ENCODE measurements at places on chromosomes 16 and 17.

DNA sequence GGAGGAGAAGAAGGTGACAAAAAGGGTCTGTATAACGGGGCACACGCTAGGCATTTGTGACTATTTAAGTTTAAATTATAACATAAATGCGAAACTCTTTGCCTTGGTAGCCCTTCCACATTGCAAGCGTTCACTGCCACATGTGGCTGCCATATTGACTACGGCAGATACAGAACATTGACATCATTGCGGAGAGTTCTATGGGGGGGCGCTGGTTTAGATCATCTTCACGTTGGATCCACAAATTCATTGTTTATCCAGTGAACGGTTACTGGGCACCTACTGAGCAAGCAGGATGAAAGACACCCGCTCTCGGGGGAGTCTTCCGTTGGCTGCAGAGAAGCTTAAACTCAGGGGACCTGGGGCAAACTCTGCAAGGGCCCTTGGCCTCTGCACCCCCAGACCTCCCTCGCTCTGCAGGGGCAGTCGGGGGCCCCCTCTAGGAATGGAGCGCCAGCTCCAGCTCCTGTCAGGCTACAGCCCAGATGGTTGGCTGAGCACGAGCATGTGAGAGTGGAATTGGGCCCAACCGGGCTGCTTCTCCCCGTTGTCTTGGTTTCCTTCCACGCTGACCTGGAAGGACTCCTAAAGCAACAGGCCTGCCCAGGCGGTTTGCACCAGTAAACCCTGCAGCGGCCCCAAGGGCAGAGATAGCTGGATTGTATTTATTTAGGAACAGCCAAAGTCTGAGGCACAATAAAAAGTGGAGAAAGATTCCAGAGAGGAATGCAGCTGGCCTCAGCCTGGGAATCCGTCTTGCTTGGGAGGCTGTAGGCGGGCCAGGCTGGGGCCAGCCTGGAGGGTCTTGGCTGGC, 172.2 kb downstream of the SEC14L1 start:
- DNase-seq, result no peak

DNA sequence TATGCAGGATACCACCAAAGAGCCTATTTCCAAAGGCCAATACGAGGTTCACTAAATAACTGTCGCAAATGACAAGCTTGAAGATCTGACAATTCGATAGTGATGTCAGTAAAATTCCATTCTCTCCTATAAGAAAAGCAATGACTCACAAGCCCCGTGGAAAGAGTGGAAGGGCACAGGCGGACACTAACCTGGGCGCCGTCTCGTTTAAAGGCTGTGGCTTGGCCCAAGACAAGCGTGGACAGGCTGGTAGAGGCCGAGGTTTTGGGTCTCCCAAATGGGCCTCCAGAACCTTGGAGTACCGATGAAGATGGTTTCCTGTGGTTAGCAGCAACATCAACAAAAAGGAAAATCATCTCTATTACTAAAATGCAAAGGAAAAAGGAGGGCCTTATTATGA, 16.5 kb upstream of the SLC38A8 start:
- DNase-seq, result no peak

DNA sequence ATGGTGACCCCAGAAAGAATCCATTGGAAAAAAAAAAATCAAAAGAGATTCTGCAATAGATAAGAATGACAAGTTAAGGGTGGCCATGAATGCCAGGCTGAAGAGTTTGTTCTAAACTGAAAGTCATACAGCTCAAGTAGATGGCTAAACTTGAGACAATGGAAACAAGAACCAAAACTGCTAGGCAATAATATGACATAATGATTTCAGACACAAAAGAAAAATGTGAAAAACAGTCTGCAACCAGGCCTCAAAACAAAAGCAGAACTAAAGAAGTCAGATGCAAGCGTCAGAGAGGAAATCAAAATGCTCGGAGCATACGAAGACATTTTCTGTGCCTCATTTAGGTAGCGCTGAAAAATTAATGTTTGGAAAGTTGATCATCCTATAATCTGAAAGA, 54.4 kb upstream of the YPEL2 start:
- no peak for DNase-seq

DNA sequence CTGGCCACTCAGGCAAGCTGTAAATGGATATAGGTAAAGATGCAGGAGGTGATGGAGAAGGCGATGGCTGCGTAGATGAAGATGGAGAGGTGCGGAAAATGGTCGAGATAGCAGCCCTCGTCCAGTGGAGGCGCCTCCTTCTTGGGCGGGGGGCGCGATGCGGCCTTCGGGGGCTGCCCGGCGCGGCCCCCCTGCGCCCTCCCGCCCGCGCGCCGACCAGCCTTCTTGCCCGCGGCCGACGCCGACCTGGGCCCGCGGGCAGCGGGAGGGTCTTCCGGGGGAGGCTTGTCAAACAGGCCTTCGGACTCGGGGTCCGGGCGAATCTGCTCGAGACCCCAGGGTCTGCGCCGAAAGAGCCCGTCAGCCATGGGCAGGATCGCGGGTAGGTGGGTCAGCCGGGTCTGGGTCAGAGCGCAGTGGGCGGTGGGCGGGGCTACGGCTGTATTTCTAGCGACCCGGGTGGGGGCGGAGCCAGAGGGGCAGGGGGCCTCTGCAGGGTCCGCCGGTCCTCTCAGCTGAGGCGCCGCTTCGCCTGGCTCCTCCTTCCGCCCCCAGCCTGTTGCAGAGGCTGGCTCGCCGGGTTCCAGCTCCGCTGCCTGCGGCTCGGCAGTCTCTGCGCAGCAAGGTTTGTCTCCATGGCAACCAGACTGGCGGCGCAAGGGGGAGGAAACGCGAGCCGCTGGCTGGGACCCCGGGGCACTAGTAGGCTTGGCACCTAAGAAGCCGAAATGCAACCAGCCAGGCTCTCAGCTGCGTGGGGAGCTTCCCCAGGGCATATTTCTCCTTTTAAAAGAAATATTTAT, 14.4 kb downstream of the MIS12 start:
- peak; percentile 73 for DNase-seq

GRCh38 chr17:43702637-43703036, 40.9 kb upstream of the MEOX1 start:
- no peak for DNase-seq

- DNase-seq, result peak; percentile 13
Measured at GRCh38 chr16:89444151-89444723, 46.1 kb downstream of the ANKRD11 start.

- no peak for DNase-seq
Measured at GRCh38 chr17:60656499-60656898, 21.2 kb upstream of the BCAS3 start.

DNA sequence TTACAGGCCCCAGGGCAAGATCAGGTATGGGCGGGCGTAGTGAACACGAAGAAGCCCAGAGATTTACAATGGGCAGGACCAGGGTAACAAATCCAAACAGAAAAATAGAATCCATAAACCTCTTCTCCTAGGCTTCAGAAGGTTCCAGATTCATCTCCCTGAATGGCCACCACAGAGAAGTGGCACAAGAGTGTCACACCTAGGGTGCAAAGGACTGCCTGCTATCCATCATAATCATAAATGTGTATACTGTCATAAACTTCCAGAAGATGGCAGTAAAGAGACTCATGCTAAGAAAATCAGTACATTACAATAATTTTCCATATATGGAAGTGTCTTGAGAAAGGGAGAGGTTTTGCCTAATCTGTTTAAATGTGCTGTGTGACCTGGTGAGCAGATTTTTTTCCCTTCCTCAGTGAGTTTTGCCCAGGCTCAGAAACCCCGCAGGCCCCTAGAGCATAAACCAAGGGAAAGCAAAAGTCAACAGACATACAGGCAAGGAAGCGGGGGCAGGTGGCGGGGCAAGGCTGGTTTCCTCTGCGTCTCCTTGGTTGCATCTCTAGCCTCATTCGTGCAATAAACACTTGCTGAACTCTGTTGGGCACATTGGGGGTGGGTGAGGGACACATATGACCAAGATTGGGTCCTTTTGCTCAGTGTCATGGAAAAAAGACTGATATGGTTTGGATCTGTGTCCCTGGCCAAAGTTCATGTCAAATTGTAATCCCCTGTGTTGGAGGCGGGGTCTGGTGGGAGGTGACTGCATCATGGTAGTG, 92.0 kb upstream of the CDH5 start:
- peak; percentile 32 for DNase-seq

GRCh38 chr17:16987066-16987829, 15.3 kb upstream of the TNFRSF13B start:
- no peak for DNase-seq

DNA sequence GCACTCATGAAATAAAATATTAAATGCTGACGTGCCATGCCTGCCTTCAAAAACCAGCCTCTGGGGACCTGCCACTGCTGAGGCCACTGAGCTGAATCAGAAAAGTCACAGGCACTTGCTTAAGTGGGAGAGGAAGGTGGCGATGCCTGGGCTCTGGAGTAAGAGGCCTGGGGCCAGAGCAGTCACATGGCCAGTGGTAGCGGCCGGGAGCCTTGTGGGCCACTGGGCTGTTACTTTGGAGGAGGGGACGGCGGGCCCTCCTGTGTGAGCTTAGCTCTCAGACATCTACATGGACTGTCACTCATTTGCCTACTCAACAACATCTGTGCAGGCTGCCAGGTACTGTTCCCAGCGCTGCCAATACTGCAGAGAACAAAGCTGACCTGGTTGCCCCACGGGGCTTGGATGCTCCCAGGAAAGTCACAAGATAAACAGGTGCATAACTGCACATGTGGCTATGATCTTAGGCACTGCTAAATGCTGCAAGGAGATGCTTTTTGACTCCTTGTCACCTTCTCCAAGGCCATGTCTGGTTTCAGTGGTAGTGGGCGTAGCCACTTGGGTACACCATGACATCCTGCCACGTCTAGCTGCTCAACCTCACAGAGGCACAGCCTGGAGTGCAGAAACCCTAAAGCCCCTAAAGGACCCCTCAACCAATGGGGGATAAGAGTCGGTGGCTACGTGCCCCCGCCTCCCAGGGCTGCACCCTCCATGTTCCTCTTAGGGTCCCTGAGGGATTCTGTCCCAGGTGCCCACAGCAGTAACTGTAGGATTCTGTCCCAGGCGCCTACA, 11.6 kb downstream of the COTL1 start:
- no peak for DNase-seq

GRCh38 chr17:8224891-8225812, 14.8 kb upstream of the AURKB start:
- no peak for DNase-seq

- no peak for DNase-seq
Measured at GRCh38 chr17:53499277-53499676, 323.4 kb upstream of the KIF2B start.

DNA sequence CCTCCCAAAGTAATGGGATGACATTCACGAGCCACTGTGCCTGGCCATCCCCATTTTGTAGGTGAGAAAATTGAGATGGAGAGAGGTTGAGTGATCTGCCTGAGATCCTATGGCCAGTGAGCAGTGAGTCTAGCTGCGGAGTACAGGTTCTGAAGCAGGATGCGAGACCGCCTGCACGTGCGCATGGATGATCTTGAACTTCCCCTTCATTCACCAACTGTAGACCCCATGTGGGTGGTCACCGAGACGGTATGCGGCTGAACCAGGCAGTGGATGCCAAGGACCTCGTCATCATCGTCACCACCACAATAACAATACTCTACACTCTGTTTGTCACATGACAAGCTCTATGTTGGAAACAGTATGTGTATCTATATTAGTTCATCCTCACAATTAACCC, 6.2 kb upstream of the SPNS3 start:
- DNase-seq, result no peak

GRCh38 chr17:39400547-39401411, 647 bp downstream of the FBXL20 start:
- DNase-seq, result peak; percentile 4

GRCh38 chr17:38636054-38636453, 30.3 kb upstream of the SRCIN1 start:
- peak; percentile 16 for DNase-seq

DNA sequence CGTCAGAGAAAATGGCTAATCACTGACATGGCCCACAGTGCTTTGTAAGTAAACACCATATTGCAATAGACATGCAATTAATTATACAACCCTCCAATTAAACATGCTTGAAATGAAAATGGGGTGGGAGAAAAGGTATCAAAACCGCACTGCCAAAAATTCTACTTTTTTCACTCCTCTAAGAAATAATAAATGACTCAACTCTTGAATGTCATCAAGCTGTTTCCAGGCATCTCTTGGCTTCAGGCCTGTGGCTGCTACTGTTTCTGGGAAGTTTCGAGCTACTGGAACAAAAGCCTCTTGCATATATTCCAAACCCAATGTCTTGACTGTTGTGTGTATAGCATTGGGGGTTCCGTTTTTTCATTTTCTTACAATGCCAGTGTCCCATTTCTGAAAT, 412.6 kb downstream of the RBFOX1 start:
- DNase-seq, result no peak

DNA sequence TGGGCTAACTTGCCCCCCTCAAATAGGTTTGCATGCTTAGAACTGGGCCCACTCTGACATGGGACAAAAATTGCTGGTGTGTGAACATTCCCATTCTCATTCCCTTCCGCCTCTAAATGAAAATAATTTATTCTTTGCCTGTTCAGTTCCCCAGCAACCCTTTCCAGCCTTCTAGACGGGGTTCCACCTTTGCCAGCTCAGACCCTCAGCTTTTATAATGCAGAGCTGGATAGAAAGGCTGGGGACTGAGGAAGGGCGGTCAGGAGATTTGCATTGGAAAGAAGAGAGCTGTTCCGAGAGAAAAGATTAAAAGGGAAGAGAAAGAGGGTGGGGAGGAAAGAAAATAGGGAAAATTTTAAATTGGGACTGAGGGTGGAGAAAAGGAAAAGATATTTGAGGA, 151.1 kb upstream of the WSCD1 start:
- DNase-seq, result no peak

DNA sequence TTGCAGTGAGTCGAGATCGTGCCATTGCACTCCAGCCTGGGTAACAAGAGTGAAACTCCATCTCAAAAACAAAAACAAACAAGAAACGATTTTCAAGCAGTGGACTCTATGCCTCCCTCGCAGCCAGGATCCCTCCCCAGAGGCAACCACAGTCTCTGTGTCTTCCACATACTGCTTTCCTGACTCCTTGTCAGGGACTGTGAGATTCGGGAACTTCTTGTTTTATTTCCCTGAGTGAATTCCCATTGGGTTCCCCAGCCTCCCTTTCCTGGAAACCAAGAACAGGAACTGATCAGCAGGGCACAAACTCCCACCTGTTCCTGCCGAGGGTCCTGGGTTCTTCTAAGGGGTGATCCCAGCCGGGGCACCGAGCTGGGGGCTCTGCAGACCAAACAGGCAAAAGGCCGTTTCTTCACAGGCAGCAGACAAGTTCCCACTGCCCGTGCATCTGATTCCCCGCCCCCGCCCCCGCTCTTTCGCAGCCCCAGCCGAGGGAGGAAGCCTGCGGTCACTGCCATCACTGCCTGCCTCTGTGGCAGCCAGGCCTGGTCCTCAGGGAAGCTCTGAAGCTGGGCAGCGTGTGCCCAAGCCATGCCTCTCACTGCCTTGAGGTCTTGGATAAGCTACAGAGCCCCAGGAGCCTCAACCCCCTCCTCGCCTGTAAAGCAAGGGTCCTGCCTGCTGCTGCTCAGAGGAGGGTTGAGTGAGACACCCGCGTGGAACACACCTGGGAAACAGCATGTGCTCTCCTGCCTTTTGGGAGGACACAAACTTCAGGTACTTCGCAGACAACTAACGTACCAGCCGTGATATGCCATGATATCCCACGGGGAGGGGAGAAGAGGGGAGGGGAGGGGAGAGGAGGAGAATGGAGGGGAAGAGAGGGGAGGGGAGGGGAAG, 5.5 kb upstream of the PIEZO1 start:
- no peak for DNase-seq

Data from NCI-H510A treated with DMSO at 0.1 percent for 48 hours (cell line).